COR-L47 (cell line): ENCODE measurements at places on chromosomes 6 and 20.

DNA sequence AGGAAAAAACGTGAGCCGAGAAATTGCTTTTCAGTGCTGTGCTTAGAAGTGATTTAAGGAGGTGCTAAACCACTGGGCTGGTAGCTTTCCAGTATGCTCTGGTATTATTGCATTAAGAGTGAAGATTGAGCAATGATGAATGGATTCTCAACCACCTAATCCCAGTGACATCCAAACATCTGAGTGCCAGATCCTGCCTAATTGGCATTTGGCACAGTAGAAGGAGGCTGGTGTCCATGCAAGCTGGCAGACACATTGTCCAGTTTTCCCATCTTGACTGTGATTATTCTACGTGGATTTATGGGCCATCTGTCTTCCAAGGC lies 398.0 kb upstream of the PLCB4 start:
- DNase-seq = no peak

GRCh38 chr6:2738373-2738979 lies 12.2 kb downstream of the MYLK4 start:
- peak; percentile 52 for DNase-seq

GRCh38 chr20:64084685-64085152 lies 521 bp upstream of the LKAAEAR1 start:
- DNase-seq = peak; percentile 25

- DNase-seq = no peak
Measured at GRCh38 chr6:3746696-3747095, 4.8 kb downstream of the PXDC1 start.

- DNase-seq = peak; percentile 27
Measured at GRCh38 chr6:125728739-125729138, 20.7 kb upstream of the HEY2 start.

- DNase-seq = no peak
Measured at GRCh38 chr20:49054056-49054643, 8.0 kb downstream of the CSE1L start.

DNA sequence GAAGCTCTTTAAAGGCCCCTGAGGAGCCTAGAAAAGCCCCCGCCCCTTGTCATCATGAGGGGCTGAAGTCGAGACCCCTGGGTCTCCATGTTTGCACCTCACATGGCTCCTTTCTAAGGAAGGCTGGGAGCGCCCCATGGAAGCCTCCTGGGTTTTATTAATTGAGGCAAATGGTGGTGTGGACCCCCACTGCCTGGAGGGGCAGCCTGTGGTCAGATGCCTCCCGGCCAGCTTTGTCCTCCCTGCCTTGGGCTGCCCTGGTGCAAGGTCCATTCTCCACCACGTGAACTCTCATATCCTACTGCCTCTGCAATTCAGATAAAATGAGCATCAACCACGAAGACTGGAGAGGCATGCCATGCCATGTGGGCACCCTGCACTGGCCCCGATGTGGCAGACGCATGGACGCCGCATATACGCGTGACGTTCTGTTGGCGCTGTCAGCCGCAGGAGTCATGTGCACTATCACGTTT lies 295.5 kb downstream of the TAF4 start:
- DNase-seq = no peak

DNA sequence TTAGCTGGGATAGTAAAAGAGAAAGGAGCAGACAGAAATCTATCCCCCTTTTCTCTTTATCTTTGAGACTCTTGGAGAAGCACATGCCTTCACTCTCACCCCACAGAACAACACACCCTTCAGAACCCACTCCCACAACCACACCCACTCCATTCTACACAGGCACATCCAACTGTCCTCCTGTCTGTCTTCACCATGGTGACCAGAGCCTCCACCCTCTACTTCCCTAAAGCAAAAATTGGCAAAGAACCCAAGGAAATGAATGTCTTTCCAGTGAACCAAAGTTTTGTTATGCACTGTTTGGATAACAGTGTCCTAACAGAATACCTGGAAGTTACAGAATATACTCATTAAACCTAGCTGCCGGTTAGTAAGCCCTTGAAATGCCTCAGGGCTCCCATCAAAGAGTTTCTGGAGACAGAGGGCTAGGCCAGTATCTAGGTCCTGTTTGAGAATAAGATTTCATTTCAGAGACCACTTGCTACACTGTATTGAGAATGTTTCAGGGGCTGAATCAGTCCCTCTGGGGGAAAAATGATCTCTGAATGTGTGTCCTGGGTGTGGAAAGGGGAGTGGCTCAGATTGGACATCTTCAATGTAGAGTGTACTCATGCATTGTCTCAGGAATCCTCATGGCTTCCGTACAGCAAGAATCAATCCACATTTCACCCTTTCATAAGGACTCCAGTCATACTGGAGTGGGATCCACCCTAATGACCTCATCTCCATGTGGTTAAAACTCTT lies 101.1 kb downstream of the LY86 start:
- no peak for DNase-seq

DNA sequence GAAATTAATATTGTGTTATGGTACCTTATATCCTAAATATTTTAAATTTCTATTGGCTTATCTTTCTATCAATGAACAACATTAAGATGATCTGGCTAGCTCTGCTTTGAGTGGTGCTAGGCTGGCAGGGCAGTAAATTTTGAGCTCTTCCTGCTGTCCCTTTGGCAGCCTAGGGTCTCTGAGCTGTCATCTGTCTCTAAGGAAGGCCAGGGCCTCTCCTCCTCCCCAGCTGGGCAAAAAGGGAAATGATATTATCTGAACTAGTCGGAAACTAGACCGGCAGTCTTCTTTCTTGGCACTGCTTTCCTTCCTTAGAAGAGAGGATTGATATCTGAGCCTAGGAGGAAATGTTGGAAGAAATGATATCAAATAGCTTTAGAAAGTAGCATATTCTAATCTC lies 176.7 kb upstream of the BTBD3 start:
- DNase-seq = no peak

DNA sequence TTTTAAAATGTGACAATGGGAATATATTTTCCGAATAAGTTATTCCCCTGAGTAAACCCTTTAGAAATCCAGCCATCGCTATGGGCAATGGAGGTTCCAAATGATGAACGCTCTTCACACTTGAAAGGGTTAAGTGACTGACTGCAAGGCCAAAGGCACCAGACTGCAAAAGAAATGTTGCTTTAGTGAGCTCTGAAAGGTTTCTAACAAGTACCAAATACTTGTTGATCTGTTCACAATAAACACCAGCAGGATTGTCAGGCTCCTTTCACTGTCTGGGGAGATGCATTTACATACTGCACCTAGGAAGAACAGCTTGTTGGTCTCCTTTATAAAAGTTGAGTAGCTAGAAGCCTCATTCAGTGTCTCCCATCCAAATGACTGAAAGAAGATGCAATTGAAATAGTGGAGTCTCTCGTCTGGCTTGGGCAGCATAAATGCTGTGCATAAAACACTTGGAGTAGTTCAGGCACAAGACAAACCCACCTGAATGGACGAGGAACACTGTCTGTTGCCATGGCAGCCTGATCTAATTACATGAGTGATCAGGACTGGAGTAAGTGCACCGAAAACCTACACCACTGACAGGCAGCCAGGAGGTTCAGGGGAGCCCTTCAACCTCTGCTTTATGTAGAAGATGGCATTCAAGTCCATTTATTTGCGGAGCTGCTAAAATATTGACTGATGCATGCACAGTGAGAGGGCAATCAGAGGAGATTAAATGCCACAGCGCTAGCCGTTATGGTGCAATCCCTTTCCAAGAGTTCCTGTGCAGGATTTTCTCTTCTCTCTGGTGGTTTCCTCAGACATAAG lies 2.9 kb downstream of the ATXN1 start:
- DNase-seq = peak; percentile 17

DNA sequence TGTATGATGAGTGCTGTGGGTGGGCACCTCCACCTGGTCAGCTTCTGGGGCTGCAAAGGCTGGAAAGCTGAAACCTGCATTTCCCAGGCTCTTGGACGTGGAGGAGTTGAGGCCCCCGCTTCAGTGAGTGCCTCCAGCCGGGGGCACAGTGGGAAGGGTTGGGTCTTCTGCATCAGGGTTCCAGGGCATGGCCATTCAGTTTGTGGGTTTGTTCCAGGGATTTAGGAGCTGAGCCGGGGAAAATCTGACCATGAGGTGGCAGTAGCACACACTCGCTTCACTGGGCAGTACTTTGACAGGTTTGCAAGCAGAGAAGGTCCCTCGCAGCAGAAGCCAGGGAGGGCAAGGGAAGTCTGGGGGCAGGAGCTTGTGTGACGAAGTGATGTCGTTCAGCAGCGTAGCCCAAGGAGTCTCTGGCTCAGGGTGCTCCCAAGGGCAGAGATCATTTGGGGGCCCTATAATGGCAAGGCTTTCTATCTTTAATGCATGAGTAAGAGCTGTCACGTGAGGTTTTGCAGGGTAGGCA lies 69.5 kb upstream of the SULF2 start:
- DNase-seq = no peak

DNA sequence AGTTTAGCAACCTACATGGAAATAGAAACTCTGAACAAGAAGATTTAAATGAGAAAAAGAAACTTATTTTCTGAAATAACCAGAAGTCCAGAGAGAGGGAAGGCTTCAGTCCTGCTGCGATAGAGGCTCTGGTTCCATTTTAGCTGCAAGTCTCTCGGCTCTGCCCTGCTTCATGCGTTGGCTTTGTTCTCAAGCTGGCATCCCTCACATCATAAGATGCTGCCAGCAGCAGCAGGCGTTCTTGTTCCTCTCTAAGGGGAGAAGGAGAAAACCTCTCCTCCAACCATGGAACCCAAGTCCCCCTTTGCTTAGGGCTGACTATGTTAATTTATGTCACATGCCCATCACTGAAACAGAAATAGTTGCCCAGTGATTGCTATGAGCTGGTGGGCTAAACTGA lies 46.4 kb upstream of the PMEPA1 start:
- DNase-seq = no peak

- no peak for DNase-seq
Measured at GRCh38 chr20:3175270-3175669, 1.9 kb upstream of the LZTS3 start.

- no peak for DNase-seq
Measured at GRCh38 chr20:63121246-63121645, 94.7 kb downstream of the YTHDF1 start.

DNA sequence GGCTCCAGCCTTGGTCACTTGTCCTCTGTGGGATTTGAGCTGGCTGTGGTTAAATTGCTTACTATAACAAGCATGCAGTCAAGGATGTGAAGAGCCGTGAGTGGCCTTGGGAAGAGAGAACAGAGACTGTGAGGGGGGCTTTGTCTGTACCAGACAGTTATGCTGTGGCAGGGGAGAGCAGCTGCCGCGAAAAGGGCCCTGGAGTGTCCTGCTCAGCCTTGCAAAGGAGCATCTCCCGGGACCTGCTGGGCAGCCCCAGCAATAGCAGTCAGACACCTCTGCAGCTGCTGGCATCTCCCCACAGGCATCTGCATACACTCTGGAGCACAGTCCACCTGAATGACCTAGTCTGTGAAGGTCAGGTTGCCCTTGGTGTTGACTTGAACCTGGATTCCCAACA lies 6.3 kb downstream of the EBF4 start:
- no peak for DNase-seq

DNA sequence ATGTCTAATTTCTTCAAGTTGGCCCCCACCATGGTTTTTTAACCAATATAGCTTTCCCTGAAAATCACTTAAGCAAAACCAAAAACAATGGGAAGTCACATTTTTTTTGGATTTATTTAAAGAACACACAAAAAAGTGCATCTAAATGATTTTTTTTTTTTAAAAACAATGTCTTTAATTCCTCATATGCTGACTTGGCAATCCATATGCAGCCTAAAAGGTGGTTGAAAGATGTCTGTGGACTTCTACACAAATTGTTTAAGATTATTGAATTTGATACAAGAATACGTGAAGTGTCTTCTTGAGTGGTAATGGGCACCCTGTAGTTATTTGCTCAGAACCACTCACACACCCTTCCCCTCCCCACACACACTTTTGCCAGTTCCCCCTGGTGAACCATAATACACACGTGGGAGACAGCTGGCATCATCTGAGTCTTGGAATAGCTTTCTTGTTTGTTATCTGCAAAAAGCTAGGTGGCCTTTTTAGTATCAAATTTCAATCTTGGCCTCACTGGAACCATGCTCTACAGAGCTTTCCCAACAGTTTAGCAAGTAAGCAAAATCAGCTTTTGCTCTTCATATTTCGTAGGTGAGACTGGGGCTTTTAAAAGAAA lies 60.9 kb upstream of the TULP1 start:
- peak; percentile 8 for DNase-seq

- no peak for DNase-seq
Measured at GRCh38 chr6:35282472-35282871, 15.1 kb upstream of the DEF6 start.

DNA sequence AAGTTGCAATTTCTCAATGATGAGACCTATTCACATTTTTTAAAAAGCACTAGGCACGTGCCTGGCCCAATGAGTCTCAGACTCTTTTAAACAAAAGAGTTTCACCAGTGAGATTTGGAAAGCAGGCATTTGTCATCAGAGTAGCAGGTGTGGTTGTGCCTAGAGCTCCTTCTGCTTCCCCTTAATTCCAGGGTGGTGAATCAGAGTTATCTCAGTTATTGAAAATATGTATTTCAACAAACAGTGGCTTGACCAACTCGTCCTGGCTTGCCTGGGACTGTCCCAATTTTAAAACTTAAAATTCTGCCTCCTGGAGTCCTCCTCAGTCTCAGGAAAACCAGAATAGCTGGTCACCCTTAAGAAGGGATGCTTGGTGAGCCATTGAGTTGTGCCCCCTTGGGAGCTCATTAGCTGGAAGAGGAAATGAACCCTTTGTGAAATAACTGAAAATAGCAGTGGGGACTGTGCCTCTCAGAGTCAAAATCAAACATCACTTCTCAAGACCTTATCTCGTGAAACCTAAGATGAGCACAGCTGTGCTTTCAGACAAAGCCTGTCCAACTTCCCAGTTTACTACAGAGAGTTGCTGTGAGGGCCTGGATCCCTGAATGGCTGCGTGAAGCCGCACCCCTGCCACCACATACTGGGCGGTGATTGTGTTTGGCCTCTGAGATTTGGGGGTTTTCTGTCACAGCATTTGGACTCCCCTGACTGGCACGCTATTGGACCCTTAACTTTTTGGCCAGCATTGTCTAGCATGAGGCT lies 116.3 kb downstream of the ANKRD60 start:
- no peak for DNase-seq

DNA sequence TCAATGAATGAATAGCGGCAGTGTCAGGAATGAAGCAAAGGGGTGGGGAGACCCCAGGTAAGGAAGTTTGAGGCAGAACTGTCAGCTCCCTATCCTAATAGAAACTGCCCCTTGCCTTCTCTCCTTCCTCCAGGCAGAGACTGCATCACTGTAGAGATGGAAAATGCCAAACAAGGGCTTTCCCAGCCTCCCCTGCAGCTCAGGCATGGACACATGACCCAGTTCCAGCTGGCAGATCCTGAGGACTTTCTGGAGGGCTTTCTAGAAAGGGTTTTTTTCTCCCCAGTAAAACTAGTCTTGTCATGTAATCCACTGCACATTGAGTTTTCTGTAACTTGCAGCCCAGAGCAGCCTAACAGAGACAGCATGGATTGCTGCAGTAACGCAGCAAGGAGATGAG lies 17.9 kb upstream of the PNPLA1 start:
- no peak for DNase-seq

GRCh38 chr6:33716379-33716778 lies 4.9 kb upstream of the UQCC2 start:
- peak; percentile 59 for DNase-seq

- DNase-seq = peak; percentile 75
Measured at GRCh38 chr6:139134817-139135577, at the start of gene HECA. Gene HECA, plus strand, starts transcription at chr6:139135080. Its CDS starts 317 bp downstream, at chr6:139135397.
